ENCODE measurements at places on chromosomes 2 and 18.
A peak's percentile ranks its signal among the peaks of the same experiment; 100 is the strongest.

GRCh38 chr2:110796716-110797301 lies 64.4 kb downstream of the ACOXL start:
- DNase-seq = no peak

GRCh38 chr2:110157153-110157793 lies 41.7 kb upstream of the MALL start:
- DNase-seq = peak; percentile 62

- no peak for DNase-seq
Measured at GRCh38 chr2:119223521-119224390, at the start of gene STEAP3. Gene STEAP3, plus strand, starts transcription at chr2:119223834. Its CDS starts 7,179 bp downstream, at chr2:119231013.

- peak; percentile 26 for DNase-seq
Measured at GRCh38 chr2:169768262-169768995, 30.2 kb upstream of the SSB start.

- no peak for DNase-seq
Measured at GRCh38 chr2:19009510-19009909, 348.9 kb downstream of the OSR1 start.

DNA sequence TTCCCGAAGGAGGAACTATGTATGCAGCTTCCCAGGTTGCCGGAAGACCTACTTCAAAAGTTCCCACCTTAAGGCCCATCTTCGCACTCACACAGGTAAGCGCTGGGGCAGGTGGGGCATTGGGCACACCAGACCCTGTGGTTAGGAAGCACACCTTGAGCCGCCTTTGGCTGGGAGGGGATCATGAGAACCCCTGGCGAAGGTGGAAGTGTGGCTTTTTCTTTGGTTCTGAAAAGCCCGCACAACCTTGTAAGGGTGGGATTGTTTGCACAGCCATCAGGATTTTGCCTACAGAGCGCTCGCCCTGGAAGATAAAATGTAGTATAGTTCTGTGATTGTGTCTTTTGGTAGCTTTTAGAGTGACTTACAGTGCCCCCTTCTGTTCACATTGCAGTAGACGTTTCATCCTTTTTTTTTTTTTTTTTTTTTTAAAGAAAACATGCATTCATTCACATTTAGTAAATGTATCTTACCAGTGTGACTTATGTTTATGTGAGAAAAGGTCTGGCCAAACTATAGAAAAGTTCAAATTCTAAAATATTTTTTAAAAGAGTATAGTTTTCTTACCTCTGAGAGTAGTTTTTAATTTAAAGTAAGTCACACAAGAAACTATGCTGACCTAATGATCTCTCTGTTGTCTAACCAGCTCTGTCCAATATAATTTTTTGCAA lies 5.3 kb downstream of the KLF11 start:
- DNase-seq = no peak

GRCh38 chr18:12304351-12305210 lies 3.5 kb upstream of the TUBB6 start:
- DNase-seq = no peak

DNA sequence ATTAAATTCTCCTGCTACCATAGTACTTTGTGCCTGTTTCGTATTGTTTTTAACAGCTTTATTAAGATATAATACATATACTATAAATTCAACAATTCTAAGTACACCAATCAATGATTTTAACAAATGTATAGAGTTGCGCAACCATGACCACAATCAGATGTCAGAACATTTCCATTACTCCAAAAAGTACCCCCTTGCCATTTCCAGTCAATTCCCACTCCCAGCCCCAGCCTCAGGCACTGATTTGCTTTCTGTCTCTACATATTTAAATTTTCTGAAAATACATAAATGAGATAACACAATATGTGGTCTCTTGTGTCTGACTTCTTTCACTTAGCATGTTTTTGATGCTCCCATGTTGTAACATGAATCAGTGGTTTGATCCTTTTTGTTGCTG lies 193.9 kb downstream of the FIGN start:
- no peak for DNase-seq

GRCh38 chr2:10457846-10458598 lies 9.9 kb upstream of the ODC1 start:
- no peak for DNase-seq

DNA sequence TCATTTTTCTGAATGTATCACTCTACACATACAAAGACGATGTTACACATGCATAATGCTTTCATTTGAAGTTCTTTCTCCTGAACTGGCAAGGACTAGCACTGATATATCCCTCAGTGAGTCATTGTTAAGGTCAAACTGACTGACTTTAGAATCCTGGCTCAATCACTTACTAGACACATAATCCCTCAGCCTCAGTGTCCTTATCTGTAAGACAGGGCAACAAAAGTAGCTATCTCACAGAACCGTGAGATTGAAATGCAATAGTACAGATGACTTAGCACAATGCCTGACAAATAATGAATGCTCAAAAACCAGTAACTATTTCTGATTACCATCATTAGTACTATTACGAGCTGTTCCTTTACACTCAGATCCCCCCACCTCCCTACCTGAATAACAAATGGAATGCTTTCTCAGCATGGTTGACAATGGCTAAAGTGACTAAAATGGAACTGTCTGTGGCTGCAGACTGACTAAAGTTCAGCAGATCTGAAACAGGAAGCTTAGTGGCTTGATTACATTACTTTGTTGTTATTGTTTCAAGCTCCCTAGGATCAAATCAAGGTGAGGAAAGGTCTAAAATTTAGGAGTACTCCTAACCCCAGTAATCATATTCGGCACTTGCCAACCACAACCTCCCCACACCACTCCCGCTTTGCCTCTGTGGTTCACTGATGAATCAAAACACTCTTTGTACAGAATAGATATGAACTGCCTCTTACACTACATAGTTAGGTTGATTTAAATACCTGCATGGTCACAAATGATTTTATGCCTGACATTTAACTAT lies 35.8 kb upstream of the CACNB4 start:
- DNase-seq = no peak

DNA sequence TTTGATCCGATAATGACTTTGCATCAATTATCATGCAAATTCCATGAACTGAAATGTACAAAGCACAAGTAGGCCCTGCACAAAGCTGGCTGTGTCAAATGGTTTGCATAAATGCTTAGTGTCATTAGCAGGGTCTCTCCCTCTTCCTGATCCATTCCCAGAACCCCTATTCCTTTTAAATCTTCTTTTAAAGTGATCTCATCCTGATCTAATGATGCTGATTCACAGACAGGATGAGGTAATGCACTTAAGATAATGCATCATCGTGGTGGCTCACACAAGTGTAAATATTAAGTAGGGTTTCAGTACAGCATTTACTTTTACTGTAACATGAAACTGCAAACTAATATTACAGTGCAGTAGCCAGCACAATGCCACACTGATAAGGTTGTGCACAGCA lies 304.8 kb upstream of the SOX11 start:
- DNase-seq = no peak

GRCh38 chr2:74815941-74816340 lies 18.0 kb upstream of the HK2 start:
- DNase-seq = no peak

DNA sequence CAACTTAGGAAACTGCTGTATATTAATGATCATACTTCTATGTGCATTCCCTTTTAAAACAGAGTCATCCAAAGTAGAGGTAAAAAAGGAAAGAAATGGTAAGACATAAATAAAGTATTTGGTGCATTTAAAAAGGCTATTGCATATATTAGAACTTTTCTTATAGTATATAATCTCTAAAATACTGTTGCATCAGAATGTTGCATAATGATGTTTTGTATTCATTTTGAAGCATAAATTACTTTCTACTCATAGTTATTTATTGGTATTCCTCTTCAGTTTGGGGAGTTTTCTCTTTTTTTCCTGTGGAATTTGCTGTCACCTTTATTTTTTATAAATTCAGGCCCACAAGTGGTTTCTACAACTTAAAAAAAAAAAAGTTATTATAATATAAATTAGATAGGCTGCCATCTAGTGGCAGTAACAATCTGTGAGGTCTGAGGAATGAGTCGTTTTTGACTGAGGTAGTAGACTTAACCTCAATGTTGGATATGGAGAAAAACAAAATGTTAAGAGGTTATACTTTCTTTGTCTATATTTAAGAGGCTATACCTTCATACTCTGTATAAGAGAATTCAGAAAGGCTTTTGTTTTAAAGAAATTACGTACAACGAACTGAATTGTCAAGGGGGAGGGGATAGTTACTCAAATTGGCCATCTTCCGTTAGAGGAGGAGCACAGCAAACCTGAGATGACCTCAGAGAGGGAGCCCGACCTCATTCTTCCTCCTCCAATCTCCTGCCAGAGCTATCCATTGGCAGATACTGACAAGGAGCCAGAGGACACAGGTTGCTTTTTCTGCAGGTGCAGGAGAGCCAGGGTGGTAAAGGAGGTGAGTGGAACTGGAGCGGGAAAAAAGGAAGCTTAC lies 23.8 kb downstream of the ANKAR start:
- no peak for DNase-seq

DNA sequence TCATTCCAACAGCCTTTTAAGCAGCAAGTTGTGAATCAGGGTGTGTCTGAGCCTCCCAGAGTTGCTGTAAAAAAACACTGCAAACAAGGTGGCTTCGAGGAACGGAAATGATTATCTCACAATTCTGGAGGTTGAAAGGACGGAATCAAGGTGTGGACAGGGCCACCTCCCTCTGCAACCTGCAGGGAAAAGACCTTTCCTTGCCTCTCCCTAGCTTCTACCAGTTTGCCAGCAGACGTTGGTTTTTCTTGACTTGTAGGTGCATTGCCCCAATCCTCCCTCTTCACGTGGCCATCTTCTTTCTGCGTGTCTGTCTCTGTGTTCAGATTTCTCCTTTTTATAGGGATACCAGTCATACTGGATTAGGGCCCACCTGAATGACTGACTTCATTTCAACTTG lies 24.8 kb upstream of the TMEM131 start:
- no peak for DNase-seq

- no peak for DNase-seq
Measured at GRCh38 chr2:95346738-95347671, 49.9 kb downstream of the KCNIP3 start.

GRCh38 chr18:75132931-75133525 lies 75.9 kb downstream of the PTGR3 start:
- DNase-seq = no peak

GRCh38 chr2:232296776-232297525 lies 81.6 kb upstream of the ALPP start:
- DNase-seq = no peak

Measured in T-helper 2 cell (primary cell).